SK-N-SH (cell line): ENCODE measurements at places on chromosomes 16 and 17. TPM values are rescaled to one million over a fixed set of nuclear protein-coding genes. Genes with fewer than 3 reads are reported as not detected.

The CYB5B gene
- 64.4 and 86.1 TPM in 2 replicates for polyA plus RNA-seq

The G6PC1 gene
- not detected in 2 replicates for polyA plus RNA-seq

The KRT34 gene
- 0.05 and 0.08 TPM in 2 replicates for polyA plus RNA-seq

The KRT33B gene
- polyA plus RNA-seq = 0.08 TPM in 1 of 2 replicates, not detected in the other

The MRTFB gene
- 3.3 and 4.6 TPM in 2 replicates for polyA plus RNA-seq

The NUPR1 gene
- 0.61 and 1.1 TPM in 2 replicates for polyA plus RNA-seq

The SPNS3 gene
- 0.05 TPM in 1 of 2 replicates, not detected in the other for polyA plus RNA-seq

The TBC1D3I gene
- 0.05 TPM in 1 of 2 replicates, not detected in the other for polyA plus RNA-seq

The DNAH3 gene
- not detected in 2 replicates for polyA plus RNA-seq

The PLLP gene
- 0.86 and 1.3 TPM in 2 replicates for polyA plus RNA-seq

The MYH8 gene
- under 0.01 TPM in 1 of 2 replicates, not detected in the other for polyA plus RNA-seq

The CNGB1 gene
- polyA plus RNA-seq = 0.05 TPM in 1 of 2 replicates, not detected in the other

The TMC8 gene
- 0.15 and 0.18 TPM in 2 replicates for polyA plus RNA-seq

The DNASE1L2 gene
- 2.4 and 2.5 TPM in 2 replicates for polyA plus RNA-seq

The NUDT7 gene
- polyA plus RNA-seq = 11.4 and 14.9 TPM in 2 replicates

The ALDOC gene
- polyA plus RNA-seq = 10.1 and 10.3 TPM in 2 replicates

The NXN gene
- 19.5 and 23.9 TPM in 2 replicates for polyA plus RNA-seq
